ENCODE measurements at places on chromosomes 7 and 10. TPM values are rescaled to one million over a fixed set of nuclear protein-coding genes. Genes with fewer than 3 reads are reported as not detected.

Gene RBP4
- total RNA-seq = 1.2 TPM

GRCh38 chr10:116017405-116017804, 255.6 kb downstream of the GFRA1 start:
- no peak for DNase-seq

GRCh38 chr7:131747658-131748232, 191.3 kb upstream of the PODXL start:
- DNase-seq = no peak

DNA sequence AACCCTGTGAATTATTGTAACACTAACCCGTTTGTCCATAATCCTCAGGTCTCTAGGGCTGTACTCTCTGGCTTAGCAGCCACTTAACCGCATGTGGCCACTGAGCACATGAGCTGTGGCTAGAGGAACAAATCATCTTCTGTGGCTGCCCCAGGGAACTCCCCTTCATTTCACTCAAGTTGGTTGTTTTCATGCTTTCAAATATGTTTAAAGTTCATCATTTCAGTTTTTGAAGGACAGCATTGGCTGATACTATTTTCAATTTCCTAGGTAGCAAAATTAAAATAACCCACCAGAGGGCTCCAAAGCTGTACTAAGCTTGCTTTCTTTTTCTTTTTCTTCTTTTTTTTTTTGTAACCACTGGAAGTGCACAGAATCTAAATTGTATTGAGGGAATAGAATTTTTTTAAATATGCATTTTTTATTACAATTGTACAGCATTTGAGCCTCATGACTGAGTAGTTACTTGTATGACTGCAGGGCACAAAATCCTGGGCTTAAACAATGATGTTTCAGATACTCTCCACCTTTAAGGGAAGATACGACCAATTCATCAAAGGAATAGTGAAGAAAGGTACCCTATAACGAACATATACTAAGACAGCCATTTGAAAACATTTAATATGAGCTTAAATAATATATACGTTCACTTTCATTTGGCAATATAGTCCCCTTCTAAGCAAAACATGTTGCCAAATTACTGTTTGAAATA, 38.6 kb downstream of the MRC1 start:
- DNase-seq = no peak

DNA sequence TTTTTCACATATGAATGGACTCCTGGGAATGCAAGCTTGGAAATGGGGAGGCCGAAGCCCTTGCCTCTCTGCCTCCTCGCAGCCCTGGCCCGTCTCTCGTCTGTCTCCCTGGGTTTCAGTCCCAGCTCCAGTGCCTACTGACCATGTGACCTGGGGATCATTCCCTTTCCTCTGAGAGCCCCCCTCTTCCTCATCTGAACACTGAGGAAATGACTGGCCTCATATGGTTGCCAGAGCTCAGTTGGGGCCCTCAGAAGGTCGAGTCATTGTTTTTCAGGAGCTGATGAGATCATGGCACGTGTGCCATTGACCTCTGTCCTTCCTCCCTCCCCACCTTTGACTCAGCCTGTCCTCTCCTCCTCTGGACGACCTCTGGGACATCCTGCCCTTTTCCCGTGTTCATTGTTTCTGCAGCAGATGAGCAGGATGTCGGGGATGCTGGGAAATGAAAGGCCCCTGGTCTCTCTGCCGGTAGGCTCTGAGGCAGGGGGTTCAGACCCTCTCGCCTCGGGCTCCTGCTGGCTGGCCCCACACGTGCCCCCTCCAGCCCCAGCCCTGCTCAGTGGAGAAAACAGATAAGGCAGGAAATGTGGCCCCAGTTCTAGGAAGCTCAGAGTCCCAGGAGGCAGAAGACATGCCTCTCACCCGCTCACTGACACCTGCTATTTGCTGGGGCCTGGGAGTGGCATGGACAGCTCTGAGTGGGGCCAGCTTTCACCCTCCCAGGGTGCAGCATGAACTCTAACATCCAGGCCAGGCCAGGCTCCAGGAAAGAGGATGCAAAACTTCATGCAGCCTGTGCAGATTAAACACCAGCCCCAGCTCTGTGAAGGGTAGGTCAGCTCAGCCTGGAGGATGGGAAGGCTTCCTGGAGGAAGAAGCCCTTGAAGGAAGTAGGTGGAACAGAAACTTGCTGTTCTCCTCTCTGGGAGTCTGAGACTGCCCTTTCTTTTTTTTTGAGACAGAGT, 8.3 kb upstream of the PPP1R35 start:
- no peak for DNase-seq

DNA sequence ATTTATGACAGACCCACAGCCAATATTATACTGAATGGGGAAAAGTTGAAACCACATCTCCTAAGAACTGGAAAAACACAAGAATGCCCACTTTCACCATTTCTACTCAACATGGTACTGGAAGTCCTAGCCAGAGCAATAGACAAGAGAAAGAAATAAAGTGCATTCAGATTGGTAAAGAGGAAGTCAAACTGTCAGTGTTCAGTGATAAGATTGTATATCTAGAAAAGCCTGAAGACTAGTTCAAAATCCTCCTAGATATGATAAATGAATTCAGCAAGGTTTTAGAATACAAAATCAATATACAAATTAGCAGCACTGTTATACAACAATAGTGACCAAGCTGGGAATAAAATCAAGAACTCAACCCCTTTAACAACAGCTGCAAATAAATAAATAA, 6.9 kb upstream of the ZNF138 start:
- DNase-seq = no peak

DNA sequence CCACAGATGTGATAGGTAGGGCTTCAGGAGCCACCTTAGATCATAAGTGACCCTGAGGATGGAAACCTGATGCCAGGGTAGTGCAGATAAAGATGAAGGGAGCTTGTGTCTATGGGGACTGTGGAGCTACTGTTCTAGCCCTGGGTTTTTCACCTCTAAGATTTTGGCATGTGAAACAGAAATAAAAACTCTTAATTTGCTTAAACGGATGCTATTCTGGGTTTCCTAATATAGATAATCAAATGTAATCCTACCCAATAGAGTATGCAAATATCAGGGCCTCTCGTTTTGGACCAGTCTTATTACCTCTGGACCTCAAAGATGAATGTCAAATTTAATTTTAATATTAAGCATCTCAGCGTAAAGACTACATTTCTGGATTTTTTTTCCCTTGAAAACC, 49.3 kb downstream of the ABCB4 start:
- no peak for DNase-seq

Gene MTURN
- 4.3 TPM for total RNA-seq

- no peak for DNase-seq
These were observed 20.7 kb downstream of the GBX1 start for GRCh38 chr7:151146761-151147160.

DNA sequence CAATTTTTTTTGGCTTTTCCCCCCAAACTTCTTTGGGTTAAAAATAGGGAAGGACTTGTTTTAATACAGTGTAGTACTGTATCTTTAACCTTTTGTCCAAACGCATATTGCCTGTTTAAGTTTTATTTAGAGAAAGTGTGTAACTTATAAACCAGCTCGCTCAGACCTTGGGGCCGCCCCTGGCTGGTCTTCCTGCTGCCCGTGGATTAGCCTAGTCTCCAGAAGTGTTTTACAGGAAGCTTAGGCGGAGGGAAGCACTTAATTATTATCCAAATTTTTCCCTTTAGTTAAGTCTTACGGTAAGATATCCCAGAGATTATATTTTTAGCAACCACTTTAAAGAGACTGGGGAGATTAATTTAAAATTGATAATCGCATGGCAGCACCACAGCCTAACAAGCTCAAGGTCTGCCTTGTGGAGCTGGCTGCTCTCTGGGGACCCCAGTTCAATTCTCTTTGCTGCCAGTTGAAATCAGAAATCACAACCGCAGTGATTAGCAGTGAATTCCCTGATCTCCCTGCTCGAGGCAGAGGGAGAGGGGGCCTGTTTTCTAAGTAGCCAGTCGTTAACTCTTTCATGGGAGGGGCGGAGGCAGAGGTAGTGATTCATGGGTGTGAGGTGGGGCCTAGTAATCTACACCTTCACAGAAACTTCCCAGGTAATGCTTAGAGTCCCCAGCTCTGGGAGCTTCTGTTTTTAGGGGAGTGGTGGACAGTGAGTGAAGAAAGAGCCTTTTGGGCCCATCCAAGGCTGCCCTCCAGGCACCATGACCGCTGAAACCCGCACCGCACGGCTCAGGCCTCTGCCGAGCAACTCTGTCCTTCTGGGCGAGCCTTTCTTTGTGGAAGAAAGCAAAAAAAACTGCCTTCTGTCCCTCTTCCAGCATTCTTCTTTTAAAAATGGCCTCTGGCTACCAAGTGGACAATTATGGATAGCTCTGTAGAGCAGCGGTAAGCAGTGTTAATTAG, 548.7 kb upstream of the GALNT17 start:
- DNase-seq = no peak

- no peak for DNase-seq
These were observed 12.9 kb upstream of the VIM start for GRCh38 chr10:17214971-17215781.

Gene KIF11
- 43.6 TPM for total RNA-seq

Gene PRR15
- not detected for total RNA-seq

Gene CPA1
- 8.0 TPM for total RNA-seq

DNA sequence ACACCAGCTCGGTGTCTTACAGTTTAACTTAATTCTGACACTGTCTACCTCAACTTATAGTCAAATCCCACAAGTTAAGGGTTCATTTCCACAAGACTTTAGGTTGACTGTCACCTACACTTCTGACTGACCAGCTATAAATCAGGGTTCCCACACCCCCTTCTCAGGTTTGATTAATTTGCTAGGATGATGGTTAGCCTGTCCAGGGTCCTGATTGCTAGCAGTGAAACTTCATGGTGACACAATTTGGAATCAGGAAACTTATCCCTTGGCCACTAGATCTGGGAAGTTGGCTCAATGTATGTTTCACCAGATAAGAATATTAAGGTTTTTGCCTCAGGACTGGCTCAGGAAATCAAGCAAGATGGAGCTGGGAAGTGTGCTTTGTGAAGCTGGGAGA, 2.8 kb upstream of the RSU1 start:
- DNase-seq = no peak

- no peak for DNase-seq
These were observed 8.8 kb downstream of the MXI1 start for GRCh38 chr10:110216240-110216639.

Gene HOXA13
- not detected for total RNA-seq

DNA sequence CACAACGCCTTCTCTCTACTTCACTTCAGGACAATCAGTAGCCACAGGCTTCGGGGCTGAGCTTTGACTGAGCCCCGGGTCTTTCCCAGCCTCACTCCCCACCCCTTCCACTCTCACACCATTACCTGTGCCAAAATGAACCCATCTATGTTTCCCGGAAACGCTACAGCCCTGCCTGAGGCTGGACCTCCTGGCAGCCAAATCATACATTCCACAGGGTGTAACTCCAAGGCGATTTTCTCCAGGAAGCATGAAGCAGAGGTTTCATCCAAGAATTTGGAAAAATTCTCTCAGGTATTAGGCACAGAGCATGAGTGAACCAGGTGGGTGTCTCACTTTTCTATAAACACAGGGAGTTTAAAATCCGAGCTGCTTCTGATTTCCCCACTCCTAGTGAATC, 286.3 kb downstream of the TNS3 start:
- no peak for DNase-seq

DNA sequence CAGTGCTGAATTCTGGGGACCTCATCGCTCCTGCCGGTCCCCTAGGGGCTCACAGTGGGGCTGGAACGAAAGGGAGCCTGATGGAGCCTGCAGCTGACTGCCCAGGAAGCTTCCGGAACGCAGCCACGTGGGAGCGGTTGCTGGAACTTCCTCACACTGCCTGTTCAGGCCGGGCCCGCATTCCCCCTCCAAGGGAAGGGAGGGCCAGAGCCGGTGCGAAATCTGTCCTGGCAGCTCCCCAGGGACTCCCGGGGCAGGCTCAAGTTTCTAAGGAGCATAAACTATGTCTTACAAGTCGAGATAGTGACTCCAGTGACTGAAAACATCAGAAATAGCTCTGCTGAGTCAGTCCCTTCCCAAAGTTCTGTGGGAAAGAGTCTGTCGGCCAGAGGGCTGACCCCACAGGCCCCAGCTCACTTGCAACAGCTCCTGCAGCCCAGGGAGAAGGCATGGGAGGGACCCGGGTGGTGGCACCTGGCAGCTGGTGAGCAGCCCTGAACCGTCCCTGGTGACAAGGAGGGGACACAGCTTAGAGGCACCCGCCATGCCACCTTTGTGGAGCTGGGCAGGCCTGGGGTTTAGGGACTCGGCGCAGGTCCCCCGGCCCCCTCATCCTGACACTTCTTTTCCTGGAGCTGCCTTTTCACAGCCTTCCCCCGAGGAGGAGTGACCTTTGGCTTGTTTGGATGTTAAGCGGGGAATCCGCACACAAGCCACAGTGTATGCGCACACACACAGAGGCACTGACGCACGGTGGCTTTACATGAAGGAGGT, 47.6 kb downstream of the PDGFA start:
- no peak for DNase-seq

Gene CLCN1
- not detected for total RNA-seq

DNA sequence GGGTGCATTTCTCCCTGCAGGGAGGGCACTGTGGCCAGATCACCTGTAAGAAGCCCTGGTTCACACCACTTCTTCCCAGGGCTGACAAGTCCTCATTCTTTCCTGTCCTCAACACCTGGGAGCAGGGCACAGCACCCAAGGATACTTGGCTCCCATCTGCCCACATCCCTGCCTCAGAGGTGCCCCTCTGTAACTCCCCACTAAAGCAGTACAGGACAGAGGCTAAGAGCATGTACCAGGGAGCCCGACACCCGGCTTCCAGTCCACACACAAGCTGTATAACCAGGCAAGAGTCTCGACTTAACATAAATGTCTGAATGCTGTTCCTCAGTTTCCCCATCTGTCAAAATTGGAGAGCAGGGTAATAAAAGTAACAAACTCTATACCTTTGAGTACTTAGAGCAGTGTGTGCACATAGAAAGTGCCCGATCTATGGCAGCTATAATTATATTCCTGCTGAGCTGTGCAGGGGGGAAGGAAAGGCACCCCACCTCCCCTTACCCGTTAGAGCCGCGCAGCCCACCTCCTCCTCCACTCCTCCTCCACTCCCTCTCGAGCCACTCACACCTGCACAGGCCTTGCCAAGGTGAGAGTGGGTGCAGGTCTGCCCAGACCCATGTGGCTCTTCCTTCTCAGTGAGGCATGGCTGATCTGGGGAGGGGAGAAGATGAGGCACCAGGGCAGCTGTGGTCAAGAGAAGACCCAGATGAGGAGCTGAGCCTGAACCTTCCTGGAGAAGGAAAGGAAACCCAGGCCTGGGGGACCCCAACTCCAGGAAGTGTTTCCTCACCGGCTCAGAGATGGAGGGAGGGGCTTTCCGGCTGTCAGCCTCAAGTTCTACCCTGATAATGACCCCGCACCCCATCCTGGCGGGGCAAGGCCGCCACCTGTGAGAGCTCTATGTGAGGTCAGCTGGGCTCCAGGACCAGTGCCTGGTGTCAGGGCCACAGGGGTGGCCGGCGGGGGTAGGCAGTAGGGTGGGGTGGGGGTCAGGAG, 22.6 kb downstream of the PODXL start:
- no peak for DNase-seq

Gene JAKMIP3
- total RNA-seq = not detected

- DNase-seq = no peak
These were observed 20.6 kb upstream of the PWWP2B start for GRCh38 chr10:132376394-132376851.

DNA sequence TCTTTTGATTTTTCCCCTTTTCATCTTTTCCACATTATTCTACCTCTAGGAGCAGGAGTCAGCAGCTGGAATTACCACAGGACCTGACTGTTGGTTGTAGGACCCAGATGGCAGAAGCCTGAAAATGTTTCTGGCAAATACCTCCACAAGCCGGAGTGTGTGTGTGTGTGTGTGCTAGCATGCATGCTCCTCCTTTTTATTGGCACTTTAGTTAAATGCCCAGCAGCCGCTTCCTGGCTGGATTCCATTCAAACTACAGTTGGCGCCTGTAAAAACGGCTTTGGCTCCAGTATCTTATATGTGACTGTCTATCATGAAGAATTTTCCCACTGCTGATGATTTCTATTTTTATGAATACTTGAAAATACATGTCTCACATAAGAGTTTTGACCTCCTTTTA, 319.7 kb upstream of the SP4 start:
- no peak for DNase-seq

Measured in GM12878 (cell line).